EL (cell line): ENCODE measurements at places on chromosomes 7 and 10.

DNA sequence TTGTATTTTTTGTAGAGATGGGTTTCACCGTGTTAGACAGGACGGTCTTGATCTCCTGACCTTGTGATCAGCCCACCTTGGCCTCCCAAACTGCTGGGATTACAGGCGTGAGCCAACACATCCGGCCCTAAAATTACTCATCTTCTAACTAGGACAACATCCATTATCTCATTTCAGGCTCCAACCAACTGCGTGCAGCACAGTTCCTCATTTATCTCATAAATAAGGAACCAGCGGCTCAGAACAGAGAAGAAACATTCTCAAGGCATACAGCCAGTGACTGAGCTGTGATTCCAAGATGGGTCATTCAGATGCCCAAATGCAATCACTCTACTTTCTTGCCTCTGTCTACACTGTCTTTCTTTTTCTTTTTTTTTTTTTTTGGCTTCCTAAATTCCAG, 356.1 kb downstream of the ELMO1 start:
- no peak for DNase-seq

DNA sequence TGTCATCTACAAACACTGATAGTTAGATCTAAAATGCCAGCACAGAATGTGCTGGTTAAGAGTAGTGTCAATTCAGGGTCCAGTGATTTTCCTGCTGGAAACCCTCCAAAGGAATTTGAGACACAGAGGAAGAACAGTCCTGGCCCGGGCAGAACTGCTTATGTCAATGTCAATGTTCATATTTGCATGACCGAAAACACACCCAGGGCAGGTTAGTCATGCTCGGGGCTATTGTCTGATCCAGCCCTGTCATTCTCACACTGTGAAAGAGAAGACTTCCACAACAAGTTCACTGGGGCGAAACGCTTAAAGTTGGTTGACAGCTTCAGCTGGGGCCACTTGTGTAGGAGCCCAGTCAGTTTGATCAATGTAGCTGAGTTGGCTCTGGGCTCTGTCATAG, 139.3 kb downstream of the C1GALT1 start:
- no peak for DNase-seq

GRCh38 chr7:2559283-2559950, 638 bp downstream of the IQCE start:
- DNase-seq = no peak

DNA sequence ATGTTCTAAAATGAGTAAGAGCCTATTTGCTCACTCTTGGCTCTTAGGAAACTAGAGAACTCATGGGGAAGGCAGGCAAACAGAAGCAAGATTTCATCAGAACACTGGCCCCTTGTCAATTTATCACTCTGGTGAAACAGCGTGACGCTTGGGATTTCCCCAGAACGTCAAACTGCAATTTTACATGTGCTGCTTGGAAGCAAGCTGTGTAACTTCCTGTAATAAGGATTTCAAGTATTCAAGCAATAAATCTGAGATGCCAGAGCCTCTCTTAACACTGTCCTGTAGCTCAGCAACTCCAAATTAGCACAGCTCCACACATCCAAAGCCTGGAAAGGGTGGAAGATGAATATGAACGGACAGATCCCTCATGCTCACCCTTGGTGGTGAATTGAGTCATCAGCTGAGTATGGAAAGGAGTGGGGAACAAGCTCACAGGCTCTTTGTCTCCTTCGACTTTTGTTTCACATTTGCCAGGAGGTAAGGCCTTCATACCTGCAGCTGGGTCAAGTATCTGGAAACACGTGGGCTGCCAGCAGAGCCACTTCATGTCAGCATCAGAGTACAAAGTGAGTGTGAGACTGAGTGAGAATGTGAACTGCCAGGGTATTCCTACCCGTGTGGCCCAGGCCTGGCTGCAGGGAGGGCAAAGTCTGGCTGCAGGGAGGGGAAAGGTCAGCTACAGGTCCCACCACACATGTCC, 140.4 kb upstream of the NAMPT start:
- peak; percentile 96 for DNase-seq

GRCh38 chr7:127831318-127832219, 179.6 kb downstream of the SND1 start:
- DNase-seq = no peak

GRCh38 chr10:100799881-100800280, 54.5 kb downstream of the PAX2 start:
- no peak for DNase-seq
